ENCODE measurements at places on chromosomes 3 and 15.

DNA sequence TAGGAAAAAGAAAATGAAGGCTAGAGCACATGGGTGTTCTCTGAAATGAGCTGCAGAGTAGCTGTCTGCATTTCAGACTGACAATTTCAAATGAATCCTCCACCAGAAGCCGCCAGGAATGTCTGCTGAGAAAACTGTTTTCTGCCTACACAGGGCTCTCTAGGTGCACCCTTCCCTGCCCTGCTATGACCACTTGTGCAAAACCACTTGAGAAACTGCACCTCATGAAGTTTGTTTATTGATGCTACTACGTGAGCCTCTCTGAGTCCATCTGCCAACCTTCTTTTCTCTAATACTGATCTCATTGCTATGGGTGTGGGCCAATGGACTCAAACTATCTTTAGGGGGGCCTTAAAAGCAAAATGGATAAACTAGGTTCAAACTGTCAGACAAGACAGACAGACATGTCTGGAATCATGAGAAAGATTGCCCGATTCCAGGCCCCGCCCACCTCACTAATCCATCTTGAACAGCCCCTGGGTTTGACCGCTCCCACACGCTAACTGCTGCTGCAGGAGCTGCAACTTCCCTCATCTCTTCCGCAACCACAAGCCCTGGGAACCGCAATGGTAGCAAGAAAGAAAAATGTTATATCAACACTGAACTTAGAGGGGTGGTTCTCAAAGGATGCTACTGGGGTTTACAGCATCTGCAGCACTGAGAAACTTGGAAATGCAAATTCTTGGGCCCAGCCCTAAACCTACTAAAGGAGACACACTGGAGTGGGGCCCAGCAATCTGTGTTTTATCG is 9.0 kb upstream of the CD47 start:
- DNase-seq = no peak

GRCh38 chr3:176321099-176321498 is 876.2 kb downstream of the TBL1XR1 start:
- no peak for DNase-seq

- no peak for DNase-seq
Measured at GRCh38 chr15:36365963-36366362, 213.5 kb upstream of the CDIN1 start.

DNA sequence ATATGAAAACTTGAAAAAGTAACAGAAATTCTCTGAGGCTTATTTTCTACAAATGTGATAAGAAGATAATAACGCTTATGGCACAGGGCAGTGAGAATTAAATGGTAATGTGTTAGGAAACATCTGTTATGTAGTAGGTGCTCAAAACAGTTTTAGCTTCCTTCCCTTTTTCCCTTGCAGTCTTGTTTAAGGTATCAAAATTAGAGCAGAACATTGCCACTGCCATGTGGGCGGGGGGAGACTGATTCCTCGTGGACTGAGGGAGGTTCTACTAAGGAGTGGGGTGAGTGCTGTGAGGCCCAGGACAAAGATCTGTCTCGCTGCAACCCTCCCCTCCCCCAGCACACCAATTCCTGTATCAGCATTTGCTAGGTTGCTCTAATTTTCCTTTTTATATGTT is 702.4 kb downstream of the TUSC7 start:
- no peak for DNase-seq

GRCh38 chr3:190505381-190506003 is 8.4 kb upstream of the IL1RAP start:
- no peak for DNase-seq

DNA sequence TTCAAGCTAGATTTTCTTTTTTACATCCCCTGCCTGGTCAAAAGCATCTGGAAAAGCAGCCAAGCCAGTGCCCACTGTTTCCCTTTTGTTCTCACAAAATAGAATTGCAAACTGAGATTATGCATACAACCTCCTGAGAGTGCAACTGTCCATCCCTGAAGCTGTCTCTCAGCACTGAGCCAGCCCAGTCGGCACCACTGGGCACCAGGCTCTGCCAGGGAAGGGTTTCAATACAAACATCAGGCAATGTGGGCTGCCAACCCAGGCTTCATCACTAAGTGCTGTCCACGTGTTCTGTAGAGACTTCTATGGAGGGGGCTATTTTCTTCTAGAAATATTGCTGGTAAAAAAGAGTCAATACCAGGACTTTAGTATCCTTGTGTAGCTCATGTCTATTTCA is 356.3 kb upstream of the TBL1XR1 start:
- DNase-seq = no peak

DNA sequence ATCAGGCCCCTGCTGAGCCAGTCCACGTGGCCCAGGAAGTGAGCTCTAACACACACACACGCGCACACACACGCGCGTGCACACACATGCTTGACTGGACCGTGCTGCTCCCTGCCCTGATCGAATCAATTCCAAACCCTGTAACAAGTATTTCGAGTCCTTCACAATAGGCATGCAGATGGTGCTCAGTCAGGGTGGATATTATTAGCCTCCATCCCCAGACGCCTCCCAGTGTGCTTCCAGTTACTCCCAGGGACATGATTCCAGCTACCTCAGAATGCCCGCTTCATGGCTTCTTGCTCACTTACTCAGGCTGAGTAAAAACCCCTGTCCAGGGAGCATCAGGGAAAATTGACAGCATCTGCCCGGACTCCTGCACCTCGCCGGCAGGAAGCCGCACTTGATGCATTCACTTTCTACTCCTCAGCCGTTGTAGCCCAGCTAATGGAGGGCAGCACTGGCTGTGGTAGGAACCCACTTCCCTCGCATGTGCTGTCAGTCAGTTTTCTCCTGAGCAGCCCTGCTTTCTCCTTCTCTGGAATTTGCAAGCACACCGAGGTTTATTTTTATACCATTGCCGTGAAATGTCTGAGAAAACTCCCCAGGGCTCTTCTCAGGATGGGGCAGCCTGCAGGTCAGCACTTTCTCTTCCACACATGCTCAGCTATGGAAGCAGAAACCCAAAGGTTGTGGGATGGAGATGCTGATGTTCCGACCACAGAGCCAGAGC is 126.1 kb upstream of the ABHD17C start:
- DNase-seq = no peak

DNA sequence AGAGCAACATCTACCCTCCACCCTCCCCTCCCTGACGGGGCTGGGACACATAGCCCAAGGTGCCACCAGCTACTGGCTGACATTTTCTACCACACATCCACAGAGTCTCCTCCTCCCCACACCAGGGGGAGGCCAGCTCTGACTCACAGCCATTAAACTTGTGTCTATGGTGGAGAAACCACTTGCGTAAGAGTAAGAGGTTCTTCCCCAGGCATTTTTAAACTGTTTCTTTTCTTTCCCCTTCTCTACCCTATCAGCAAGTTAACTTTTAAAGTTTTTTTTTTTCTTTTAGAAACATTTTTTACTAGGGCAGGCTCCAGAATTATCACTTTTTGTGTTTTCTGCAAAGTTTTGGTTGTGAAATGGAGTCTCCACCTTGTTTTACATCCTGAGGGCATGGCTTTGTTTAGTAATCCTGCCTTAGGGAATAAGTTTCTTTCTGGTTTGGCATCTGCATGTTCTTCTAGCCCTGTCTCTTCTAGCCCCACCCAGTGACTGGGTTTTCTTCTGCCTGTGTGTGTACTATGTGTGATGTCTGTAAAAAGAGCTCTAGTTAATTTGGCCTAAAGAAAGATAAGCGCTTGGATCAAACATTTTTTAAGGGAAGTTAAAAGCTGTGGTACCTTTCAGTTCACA is 148.8 kb upstream of the GADL1 start:
- no peak for DNase-seq

- no peak for DNase-seq
Measured at GRCh38 chr3:108518895-108519294, 8.5 kb upstream of the MYH15 start.

GRCh38 chr3:119497820-119498185 is 544 bp upstream of the TIMMDC1 start:
- DNase-seq = no peak

GRCh38 chr15:30921781-30922479 is 18.2 kb downstream of the FAN1 start:
- DNase-seq = no peak

Data from activated CD4-positive, alpha-beta T cell treated with anti-CD3 and anti-CD28 coated beads for 4 hours (primary cell).